Suppressor macrophage (primary cell): ENCODE measurements at places on chromosomes 3 and 15.

GRCh38 chr3:191531434-191531972 lies 70.5 kb downstream of the PYDC2 start:
- DNase-seq = no peak

GRCh38 chr3:13391308-13391707 lies 28.8 kb downstream of the NUP210 start:
- DNase-seq = peak; percentile 16

- DNase-seq = no peak
Observed at GRCh38 chr3:78979028-78979427, 788.8 kb downstream of the ROBO1 start.

- DNase-seq = no peak
Observed at GRCh38 chr3:175311404-175311803, 452.3 kb downstream of the NAALADL2 start.
